ENCODE measurements at places on chromosomes 5 and 9.
A peak's percentile ranks its signal among the peaks of the same experiment; 100 is the strongest.

DNA sequence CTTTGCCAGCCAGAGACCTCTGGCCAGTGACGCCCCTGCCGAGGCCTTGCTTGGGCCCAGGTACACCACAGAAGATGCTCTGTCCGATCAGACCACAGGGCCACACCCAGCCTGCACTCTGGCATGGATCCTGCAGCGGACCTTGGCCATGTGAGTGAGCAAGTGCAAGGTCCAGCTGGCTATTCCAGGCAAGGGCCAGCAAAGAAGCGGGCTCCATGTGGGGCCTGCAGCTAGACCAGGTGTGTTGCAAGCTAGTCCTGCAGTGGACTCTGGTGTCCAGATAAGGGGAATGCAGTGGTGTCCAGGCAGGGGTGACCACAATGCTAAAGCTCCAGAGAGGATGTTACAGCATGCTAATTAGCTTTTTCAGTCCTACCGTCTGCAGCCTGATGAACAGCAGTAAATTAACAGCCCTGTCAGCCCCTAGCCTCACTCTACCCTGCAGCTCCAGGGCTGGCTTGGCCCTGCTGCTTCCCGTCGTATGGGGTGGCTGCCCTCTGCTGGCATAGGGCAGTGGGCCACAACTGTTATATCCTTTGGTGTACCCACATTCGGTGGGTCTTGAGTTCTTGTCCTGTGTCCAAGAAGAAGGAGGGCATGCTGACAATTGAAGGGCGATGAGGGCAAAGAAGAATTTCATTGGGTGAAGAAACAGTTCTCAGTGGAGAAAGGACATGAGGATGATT is 284.5 kb upstream of the POU5F2 start:
- DNase-seq, result no peak

DNA sequence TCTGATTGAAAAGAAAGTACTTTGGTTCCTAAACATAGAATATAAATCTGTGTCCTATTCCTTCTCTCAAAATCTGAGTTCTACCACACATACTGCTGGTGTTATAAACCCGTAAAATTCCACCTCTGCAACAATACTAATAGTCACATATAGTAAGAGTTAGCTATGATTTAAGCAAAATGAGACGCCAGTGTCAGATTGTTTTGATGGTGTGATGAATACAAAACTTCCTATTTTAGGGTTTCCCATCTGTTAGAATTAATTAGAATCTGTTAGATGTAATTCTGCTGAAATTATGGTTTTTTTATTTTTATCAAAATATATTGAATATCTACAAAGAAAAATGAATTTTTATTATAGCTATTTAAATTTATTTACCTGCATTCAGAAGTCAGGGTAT is 26.7 kb downstream of the ARSK start:
- no peak for DNase-seq

DNA sequence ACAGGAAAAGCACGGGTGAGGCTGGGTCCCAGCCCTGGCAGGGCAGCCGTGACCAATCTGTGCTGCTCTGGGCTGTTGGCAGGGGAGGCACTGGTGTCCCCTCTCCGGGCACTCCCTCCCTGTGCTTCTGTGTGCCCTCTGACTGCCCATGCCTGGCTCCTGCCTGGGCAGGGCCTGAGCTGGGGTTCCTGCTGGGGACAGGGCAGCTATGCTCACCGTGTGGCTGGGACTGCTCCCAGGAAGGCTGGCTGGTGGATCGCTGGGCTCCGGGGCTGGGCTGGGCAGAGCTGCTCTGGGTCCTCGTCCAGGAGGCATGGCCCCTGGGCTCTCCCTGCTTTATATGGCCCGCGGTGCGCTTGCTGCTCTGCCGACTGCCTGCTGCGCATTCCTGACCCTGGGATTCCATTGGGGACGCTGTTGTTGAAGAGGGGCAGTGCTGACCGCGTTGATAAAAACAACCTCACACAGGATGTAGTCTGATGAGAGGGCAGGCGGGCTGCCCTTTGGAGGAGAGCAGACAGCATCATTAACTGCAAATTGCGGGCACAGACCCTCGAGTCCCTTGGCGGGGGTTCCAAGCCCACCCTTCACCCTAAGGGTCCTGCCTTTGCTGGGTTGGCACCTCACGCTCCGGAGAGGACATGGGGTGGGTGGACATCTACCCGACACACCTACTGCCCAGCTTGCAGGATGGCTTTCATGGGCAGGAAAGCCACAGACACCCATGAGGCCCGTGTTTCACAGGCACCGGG is 955 bp downstream of the QRFP start:
- DNase-seq, result no peak

GRCh38 chr5:162842727-162843126 is 594.7 kb upstream of the CCNG1 start:
- DNase-seq, result no peak

GRCh38 chr5:73022471-73023169 is 66.8 kb downstream of the FCHO2 start:
- no peak for DNase-seq

GRCh38 chr5:132446621-132447020 is 44.0 kb downstream of the IRF1 start:
- DNase-seq, result no peak

GRCh38 chr9:93072383-93072795 is 13.9 kb downstream of the SUSD3 start:
- DNase-seq, result peak; percentile 38

GRCh38 chr5:128708841-128709240 is 170.8 kb upstream of the FBN2 start:
- no peak for DNase-seq

GRCh38 chr5:93503598-93504067 is 77.4 kb downstream of the NR2F1-AS1 start:
- DNase-seq, result no peak

GRCh38 chr5:54902791-54903473 is 82.5 kb downstream of the ESM1 start:
- DNase-seq, result peak; percentile 89

GRCh38 chr9:114084282-114085073 is 6.4 kb upstream of the AMBP start:
- no peak for DNase-seq

DNA sequence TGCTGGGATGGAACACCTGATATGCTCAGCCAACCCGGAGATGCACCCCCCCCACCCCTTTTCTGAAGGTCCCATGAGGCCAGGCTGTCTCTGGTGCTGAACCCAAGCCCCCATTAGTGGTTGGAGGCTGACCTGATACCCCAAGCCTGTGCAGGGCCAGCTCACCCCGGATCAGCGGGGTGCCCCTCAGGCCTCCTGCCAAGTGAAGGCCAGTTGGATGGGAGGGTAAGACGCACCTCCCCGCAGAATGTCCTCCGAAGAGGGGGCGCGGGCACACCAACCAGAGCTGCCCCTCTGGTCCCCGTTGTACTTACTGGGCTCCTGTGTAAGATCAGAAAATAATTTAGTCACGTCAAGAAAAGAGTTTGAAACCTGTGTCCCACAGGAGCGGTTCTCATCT is 76.8 kb upstream of the OTULINL start:
- no peak for DNase-seq

GRCh38 chr9:114988962-114989599 is 58.7 kb upstream of the TNFSF8 start:
- no peak for DNase-seq

GRCh38 chr5:121634946-121635345 is 216.7 kb upstream of the FTMT start:
- DNase-seq, result no peak

DNA sequence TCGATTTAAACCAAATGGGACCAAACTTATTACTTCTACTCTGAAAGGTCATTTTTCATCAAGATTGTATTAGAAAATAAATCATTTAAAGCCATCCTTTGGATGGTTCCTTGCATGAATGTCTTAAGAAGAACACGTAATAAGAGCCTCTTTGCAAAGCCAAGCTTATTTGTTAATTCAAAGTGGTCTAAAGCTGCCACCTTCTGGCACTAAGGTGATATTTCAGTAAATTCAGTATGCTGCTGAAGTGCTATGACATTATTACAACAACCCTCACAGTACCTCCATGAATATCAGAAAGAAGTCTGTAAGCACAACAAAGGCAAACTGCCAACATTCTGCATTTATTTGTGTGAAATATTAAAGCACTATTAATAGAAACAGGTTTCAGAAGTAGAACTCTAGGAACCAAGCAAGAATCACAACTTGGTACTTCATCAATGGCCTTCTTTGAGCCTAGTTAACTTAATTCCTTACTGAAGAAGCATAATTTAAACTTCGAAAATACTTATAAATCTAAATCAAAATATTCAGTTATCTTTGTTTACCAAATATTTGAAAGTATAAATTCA is 53.1 kb upstream of the TYRP1 start:
- peak; percentile 49 for DNase-seq

GRCh38 chr5:165497707-165498106 is 1992.3 kb downstream of the MAT2B start:
- DNase-seq, result no peak

DNA sequence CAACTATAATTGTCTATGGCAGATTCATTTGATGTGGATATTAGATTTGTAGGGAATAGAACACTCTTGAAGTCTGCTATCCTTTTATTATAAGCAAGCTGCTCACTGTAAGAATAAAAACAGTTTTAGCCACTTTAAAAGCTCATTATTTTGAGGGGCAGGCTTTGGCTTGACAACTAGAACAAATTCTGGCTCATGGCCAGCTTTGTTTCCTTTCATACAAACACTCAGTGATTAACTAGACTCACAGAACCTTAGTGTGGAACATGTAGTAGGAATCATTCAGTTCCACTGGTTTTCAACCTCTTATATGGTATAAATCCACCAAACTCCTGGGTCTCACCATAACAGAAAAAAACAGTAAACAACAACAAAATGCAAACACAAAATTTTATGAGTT is 27.4 kb upstream of the CEP120 start:
- DNase-seq, result peak; percentile 47

- DNase-seq, result no peak
Measured at GRCh38 chr5:136910625-136911024, 545.3 kb upstream of the TRPC7 start.

- no peak for DNase-seq
Measured at GRCh38 chr5:98641671-98642070, 131.8 kb upstream of the RGMB start.

DNA sequence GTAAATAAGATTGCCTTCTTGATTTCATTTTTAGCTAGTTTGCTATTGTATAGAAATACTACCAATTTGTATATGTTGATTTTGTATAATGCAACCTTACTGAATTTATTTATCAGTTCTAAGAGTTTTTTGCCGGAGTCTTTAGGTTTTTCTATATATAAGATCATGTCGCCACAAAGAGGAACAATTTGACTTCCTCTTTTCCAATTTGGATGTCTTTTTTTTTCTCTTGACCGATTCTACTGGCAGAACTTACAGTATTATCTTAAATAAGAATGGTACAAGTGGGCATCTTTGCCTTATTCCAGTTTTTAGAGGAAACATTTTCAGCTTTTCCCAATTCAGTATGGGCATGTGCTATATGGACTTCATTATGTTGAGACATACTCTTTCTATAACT is 624.7 kb upstream of the ACO1 start:
- DNase-seq, result no peak

GRCh38 chr9:7333719-7334118 is 465.9 kb downstream of the DMAC1 start:
- no peak for DNase-seq

- DNase-seq, result no peak
Measured at GRCh38 chr9:5269249-5269715, 35.2 kb downstream of the RLN2 start.

- no peak for DNase-seq
Measured at GRCh38 chr9:77826621-77827020, 178.5 kb upstream of the GNA14 start.

- DNase-seq, result no peak
Measured at GRCh38 chr5:37248421-37248969, 681 bp downstream of the CPLANE1 start.

GRCh38 chr5:137134920-137135532 is 364.1 kb downstream of the SPOCK1 start:
- no peak for DNase-seq

DNA sequence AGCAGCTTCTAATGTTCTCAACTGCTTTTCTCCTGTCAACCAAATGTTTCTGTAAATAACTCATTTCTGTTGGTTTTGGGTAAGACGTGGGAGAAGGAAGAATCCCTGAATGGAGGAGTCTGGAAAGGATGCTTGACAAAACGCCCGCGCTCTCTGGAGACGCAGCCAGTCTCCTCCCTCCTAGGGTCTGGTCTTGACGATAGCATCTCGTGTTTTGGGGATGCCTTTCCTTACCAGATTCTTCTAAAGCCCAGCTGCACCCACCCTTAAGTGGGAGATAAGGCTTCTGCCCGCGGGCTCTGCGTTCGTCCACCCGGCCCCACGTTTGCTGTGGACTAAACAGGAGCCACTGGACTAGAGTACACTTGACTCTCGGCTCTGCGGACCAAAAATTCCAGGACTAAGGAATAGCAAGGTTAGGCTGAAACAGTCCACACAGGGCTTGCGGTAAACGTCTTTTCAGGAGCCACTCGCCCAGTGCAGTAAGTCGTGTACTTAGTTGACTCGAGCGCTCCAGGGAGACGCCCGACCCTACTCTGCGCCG is 491 bp upstream of the CTSL start:
- no peak for DNase-seq

DNA sequence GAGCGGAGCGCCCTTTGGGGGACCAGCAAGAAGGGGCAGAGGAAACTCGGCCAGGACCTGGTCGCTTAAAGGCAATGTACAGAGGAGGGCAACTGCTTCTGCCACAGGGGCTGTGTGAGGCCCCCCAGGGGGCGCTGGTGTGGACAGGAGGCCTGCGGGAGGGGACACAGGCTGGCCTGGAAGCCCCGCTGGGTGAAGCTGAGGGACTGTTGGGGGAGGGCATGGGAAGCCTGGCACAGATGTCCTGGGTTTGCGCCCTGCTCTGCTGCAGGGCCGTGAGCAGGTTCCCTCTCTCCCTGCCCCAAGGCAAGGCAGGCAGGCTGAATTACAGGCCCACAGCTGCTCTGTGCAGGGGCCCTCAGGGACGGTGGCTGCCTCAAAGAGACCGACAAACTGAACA is 5.4 kb downstream of the MED22 start:
- peak; percentile 31 for DNase-seq

- DNase-seq, result peak; percentile 4
Measured at GRCh38 chr5:61401726-61402125, 69.7 kb downstream of the ZSWIM6 start.

- no peak for DNase-seq
Measured at GRCh38 chr9:90600029-90600428, 42.6 kb downstream of the DIRAS2 start.

- DNase-seq, result no peak
Measured at GRCh38 chr5:178423901-178424809, 166.0 kb downstream of the COL23A1 start.

- no peak for DNase-seq
Measured at GRCh38 chr5:44332285-44332971, 56.8 kb downstream of the FGF10 start.

GRCh38 chr9:121700165-121700831 is 48.9 kb downstream of the DAB2IP start:
- no peak for DNase-seq

Measured in DMS 273 treated with DMSO at 0.1 percent for 48 hours (cell line).